Activated CD8-positive, alpha-beta memory T cell treated with anti-CD3 and anti-CD28 coated beads for 4 hours (primary cell): ENCODE measurements at places on chromosomes 7 and 10.

GRCh38 chr7:104242638-104243037 lies 34.8 kb upstream of the ORC5 start:
- no peak for DNase-seq

GRCh38 chr10:121639416-121639815 lies 41.2 kb upstream of the FGFR2 start:
- no peak for DNase-seq

DNA sequence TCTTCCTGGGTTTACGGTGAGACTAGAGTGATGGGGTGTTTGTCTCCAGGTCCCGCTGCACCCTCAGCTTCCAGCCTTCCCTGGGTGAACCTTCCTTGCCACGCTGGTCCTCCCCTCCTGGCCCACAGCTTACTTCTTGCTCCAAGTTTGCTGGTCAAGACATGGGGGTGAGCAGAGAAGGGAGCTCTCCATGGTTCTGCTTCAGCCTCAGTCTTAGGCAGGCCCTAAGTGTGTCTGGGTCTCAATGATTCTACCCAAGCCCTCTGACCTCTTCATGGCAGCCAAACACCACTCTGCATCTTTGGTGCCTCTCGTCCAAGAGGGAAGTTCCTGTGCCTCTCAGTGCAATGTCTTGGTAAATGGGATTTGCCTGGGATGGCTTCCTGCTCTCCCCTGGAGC lies 356.5 kb upstream of the KLF6 start:
- DNase-seq, result no peak

DNA sequence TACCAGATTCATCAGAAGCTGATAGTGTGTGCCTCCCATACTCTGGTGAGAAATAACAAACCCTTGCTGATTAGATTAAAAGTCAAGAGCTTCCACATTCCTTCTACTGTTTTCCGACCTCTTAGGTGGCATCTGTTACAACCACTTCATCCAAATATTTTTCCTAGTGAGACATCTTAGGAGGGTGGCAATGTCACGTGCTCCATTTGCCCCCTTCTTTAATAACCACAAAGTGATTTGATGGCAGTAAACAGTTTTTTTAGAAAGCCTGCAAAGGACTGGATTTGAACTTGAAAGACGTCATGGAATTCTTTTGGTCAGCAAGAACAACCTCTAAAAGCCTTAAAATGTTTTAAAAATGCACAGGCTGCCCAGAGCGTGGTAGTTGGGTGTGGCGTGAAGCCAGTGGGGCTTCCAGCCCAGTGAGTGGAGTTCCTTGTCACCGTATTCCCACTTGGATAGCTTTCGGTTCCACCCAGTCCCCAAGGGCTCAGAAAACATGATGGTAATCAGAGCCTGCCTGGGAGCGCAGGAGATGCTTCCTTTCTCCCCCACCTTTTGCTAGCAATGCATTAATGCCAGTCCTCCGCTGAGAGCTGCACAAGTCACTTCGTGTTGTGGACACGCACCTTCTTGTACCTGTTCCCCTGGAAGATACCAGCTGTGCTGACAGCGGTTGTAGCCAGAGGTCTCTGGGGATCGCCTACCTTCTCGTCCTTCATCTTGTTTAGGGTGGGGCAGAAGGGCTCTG lies 256.4 kb downstream of the KIAA1217 start:
- DNase-seq, result no peak

DNA sequence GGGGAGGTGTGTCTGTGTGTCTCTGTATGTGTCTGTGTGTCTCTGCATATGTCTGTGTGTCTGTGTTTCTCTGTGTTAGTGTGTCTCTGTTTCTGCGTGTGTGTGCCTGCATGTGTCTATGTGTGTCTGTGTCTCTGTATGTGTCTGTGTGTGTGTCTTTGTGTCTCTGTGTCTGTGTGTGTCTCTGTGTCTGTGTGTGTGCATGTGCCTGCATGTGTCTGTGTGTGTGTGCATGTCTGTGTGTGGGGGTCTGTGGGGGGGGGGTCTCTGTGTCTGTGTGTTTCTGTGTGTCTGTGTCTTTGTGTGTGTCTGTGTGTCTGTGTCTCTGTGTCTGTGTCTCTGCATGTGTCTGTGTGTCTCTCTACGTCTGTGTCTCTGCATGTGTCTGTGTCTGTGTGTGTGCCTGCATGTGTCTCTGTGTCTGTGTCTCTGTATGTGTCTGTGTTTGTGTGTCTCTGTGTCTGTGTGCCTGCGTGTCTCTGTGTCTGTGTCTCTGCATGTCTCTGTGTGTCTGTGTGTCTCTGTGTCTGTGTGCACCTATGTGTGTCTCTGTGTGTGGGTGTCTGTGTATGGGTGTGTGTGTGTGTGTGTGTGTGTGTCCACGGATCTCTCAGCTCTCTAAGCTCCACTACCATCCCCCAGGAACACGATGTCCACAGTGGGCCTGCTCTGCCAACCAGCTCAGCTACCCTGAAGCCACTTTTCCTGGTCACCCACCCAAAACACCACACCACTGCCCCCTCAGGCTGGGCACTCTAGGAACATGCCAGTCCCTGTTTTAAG lies 41.7 kb downstream of the RASGEF1A start:
- DNase-seq, result no peak

- DNase-seq, result no peak
Observed at GRCh38 chr10:101939008-101939648, 95.5 kb upstream of the KCNIP2 start.

GRCh38 chr7:96773483-96773882 lies 63.8 kb upstream of the SEM1 start:
- DNase-seq, result no peak

DNA sequence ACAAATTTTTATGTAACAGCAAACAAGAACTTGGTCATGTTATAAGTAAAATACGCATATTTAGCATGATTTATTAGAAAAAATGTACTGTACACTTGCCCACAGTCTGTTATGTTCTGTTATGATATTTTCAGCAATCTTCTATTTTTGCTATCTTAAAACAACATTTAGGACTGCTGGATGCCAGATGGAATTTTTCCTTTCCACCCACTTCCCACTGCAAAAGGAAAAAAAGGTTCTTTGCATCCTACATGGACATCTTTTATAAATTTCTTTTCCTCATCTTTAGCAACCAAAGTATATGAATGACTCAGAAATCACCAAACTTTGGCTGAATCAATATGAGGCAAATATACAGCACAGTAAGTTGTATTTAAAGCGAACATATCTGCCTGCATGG lies 146.0 kb downstream of the RAPGEF5 start:
- no peak for DNase-seq

GRCh38 chr10:27433976-27434375 lies 70.1 kb upstream of the RAB18 start:
- DNase-seq, result no peak

DNA sequence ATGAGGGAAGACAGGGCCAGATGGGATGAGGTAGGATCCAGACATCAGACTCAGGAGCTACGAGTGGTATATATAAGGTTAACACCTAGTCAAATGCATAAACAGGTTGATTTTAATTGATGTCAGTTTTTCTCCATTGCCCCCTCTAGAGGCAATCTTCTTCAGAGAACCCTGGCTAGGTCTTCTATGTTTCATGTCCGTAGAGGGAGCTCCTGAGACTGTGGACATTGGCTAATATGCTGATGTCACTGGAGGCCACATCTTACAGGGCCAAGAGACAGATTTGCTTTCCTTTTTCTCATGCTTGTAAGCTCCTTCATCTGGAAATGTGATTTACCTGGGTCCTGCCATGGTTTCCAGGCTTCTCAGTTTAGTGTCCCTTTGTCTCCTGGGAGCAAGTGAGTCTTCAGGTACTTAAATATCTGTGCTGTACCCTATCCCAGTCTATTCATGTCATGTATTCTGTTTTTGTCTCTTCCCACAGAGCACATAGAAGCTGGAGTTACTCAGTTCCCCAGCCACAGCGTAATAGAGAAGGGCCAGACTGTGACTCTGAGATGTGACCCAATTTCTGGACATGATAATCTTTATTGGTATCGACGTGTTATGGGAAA lies 161.6 kb upstream of the PRSS1 start:
- DNase-seq, result no peak

- no peak for DNase-seq
Observed at GRCh38 chr7:133355325-133355708, 102.4 kb downstream of the EXOC4 start.

- no peak for DNase-seq
Observed at GRCh38 chr7:16069998-16070397, 351.3 kb downstream of the CRPPA start.

- no peak for DNase-seq
Observed at GRCh38 chr10:38093816-38094157, 350 bp upstream of the ZNF37A start.

GRCh38 chr7:44095781-44096180 lies 8.4 kb upstream of the AEBP1 start:
- DNase-seq, result no peak

DNA sequence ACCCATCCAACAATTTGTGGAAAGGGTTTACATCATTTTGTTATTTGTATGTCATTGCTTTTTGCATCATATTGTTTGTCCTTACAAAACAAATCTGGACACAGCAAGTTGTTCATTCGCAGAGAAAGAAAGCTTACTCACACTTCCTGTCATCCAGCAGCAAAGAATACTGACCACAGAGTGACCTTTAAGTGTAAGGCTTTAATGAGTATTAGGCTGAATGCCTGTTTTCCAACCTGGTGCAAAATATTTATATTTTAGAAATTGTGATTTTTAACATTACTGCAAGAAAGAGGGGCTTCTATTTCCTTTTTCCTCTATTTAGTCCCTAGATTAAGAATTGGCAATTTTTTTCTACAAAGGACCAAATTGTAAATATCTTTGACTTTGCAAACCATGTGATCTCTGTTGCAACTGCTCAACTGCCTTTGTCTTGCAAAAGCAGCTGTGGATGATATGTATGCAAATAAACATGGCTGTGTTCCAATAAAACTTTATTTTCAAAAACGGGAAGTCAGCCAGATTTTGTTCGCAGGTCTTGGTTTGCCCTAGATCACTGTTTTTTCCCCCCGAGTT lies 27.8 kb upstream of the ITGB1 start:
- no peak for DNase-seq

DNA sequence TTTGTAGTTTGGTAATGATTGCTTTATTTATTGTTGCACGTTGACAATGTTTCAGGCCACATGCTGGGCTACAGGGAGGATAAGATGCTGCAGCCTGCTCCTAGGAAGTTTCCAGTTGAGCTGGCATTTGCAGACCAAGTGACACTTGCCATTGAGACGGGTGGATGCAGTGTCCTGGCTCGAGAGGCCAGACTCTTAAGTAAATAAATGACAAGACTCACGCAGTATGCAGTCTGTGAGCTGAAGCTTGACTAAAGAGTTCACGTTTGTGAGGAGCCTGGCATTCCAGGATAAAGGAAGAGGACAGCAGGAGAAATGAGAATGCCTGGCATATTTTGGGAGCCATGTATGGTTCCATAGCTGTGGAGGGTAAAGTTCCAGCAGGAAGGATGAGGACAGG lies 105.8 kb downstream of the BAMBI start:
- DNase-seq, result no peak

GRCh38 chr10:114179148-114179547 lies at the start of gene TDRD1:
TSS of gene TDRD1 (plus strand) at chr10:114179353. CDS start at chr10:114187832, 8,479 bp downstream.
- DNase-seq, result no peak

DNA sequence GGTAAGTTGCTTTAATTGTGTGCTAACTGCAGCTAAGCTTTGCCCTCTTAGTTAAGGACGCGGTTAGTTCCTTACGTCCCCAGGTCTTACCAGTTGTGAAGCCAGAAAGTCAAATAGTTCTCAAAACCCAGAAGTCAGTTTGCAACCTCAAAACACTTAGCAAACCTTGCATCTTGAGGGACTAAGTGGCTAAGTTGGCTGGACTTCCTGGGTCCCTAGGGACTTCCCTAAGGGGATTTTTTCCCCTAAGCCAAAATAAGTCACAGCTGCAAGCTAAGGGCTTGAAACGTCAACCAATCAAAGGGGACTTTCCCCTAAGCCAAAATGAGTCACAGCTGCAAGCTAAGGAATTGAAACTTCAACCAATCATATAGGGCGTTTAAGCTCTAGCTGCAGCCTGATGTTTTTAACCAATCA lies 36.2 kb upstream of the HECW1 start:
- no peak for DNase-seq

GRCh38 chr7:40805361-40805760 lies 670.6 kb downstream of the SUGCT start:
- no peak for DNase-seq

DNA sequence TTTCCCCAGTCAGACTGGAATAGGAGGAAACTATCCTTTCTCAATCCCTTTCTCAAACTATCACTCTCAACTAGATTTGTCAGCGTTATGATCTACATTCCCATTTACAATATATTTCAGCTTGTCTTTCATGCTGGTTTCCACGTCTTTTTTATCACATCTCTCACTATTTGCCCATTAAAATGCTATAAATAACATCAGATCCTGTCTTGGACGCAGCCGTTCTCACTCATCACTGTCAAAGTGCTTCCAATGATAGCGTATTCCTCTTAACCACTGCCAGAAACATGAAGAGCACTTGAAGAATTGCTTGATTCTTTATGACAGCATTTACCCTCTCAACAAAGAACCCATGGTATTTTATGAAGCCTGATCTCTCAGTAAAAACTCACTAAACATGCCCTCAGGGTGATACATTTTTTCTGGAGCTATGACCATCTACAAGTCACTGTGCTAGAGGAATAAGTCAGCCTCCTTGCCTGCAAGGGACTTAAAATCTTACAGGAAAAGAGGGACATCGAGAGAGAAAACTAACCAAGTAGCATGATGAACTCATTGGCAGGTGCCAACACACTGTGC lies 205.6 kb upstream of the PFKP start:
- no peak for DNase-seq

DNA sequence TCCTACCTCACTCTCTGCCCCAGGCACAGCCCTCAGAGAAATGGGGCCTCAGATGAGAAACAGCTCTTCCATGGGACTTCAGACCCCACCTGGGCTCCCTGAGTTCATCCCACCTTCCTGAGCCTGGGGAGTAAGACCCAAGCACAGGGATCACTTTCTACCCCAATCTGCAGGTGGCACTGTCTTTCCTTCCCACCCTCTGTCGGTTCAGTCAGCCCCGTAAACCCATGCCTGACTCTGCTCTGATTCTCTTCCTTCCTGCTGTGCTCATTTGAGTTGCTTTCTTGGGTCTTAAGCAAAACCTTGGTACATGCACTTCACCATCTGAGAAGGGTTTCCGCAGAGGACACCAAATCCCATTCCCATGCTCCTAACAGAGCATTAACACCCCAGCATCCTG lies 306.4 kb upstream of the CDC14C start:
- DNase-seq, result no peak

DNA sequence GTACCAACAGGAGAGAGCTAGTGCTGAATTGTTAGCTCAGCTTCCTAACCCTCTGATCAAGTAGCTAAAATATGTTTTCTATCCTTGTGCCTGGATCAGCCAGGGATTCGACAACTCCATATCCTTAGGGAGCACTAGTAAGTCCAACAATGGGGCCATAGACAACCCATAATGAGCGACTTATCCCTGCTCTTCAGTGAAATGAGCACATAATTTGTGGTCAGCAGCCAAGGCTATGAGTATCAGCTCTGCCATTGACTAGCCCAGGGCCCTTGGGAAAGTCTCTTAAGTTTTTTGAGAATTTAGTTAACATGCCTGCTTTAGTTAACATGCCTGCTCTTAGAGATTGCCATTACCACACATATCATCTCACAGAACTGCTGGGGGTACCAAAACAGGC lies 39.3 kb downstream of the COL1A2 start:
- DNase-seq, result no peak

DNA sequence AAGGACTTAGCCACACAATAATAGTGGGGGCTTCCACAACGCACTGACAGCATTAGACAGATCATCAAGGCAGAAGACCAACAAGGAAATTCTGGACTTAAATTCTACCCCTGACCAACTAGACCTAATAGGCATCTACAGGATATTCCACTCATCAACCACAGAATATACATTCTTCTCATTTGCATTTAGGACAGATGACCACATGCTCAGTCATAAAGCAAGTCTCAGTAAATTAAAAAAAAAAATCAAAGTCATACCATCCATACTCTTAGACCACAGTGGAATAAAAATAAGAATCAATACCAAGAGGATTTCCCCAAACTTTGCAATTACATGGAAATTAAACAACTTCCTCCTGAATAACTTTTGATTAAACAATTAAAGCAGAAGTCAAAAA lies 155.9 kb downstream of the CDK14 start:
- DNase-seq, result no peak
